Neural crest cell (in vitro differentiated cells): ENCODE measurements at places on chromosomes 2 and 18. TPM values are rescaled to one million over a fixed set of nuclear protein-coding genes. Genes with fewer than 3 reads are reported as not detected.
A peak's percentile ranks its signal among the peaks of the same experiment; 100 is the strongest.

- DNase-seq = no peak
Observed at GRCh38 chr2:43131051-43131889, 95.1 kb downstream of the ZFP36L2 start.

Gene STPG4
- 0.26 and 0.34 TPM in 2 replicates for total RNA-seq

DNA sequence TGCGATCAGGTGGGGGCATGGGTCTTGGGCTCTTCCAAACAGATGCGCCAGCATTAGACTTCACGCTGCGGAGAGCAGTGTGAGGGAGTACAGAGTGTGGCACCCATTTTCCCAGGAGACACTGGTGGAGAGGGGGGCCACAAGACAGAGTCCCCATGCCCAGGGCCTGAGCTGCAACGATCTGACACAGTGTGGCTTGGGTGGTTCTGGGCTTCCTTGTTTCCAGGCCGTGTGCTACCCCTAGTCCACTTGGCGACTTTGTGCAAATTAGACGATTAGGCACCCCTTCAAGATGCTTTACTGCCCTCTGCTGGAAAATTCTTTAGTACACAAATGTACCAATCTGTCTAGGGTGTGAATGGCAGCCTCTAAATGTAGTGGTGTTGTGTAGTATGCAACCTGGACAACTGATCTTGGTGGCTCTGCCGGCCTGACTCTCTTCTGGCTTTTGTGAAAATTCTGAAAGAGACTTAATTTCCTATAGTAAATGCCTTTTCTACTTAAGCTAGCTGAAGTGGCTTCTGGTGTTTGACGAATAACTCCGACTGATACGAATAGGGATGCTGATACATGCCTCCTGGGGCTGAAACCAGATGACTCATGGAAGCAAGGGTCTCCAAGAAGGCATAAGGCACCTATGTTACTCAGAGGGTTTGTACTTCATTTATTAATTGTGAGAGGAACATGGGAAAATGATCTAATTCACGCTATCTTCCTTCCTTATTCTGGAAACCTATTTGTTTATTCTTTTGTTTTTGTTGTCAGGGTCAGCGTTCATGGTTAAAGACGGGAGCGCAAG lies 92.3 kb upstream of the SMAD2 start:
- no peak for DNase-seq

DNA sequence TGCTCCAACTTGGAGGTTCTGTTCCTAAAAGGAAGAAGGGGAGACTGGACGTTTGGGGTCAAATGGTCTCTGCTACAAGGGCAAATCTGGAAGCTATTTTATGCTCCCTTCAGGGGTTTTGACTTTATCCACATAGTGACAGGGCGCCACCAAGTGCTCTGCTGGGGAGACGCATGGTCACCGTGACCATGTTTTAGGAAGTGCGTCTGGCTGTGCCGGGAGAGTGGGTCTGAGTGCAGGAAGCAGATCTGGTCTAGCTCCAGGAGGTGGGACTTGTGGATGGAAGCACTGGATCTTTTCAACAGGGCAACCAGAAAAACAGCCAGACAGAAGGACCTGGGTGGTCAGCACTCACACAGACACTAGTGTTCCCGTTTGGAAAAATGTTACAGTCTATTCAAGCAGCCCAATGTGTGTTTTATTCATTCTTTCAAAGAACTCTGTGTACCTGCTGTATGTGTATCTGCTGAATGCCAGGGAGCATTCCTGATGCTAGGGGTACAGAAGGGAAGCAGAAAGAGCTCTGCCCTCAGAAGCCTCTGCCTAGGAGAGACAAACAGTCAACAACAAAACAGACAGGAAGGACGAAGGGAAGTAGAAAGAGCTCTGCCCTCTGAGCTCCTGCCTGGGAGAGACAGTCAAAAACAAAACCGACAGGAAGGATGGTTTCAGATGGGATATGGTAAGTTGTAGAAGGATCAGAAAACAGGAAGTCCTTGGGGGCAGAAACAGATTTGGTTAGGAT lies 14.3 kb downstream of the IMPA2 start:
- peak; percentile 49 for DNase-seq

DNA sequence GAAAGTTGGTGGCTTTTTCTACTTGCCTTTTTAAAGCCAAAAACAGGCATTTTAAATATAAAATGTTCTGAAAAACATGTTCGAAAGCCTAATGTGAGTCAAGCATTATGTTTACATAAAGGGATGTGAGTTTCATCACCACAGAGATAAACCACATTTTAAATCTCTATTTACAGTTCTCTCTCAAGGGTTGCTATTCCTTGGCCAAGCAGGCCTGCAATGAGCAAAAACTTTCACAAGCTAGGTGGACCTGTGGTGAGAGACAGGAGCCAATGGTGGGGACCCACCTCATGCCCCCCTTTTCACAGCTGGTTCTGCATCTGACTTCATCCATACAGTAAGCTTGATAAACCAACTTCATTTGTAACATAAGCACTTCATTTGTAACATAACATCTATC lies 65.1 kb downstream of the CUL3 start:
- DNase-seq = no peak

DNA sequence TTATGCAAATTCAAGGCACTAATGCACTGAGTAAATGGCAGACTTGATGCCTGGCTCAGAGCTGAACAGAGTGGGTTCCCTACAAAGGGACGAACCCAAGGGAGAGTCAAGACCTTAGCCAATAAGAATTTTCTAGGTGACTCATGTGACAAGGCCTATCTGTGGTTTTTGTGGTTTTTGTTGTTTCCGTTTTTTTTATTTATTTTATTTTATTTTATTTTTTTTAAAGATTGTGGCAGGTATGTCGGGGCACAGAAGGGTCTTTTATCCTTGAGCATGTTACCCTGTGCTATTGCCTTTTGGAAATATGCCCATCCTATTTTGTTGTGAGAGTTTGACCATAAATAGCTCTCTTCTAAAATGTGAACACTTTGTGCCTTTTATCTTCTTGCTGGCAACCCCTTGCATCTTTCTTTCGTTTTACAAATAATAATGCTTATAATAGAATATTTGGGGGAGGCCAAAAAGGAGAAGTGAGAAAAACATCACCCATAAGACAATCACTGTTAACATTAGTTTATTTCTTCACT lies 113.4 kb upstream of the AQP4 start:
- no peak for DNase-seq

DNA sequence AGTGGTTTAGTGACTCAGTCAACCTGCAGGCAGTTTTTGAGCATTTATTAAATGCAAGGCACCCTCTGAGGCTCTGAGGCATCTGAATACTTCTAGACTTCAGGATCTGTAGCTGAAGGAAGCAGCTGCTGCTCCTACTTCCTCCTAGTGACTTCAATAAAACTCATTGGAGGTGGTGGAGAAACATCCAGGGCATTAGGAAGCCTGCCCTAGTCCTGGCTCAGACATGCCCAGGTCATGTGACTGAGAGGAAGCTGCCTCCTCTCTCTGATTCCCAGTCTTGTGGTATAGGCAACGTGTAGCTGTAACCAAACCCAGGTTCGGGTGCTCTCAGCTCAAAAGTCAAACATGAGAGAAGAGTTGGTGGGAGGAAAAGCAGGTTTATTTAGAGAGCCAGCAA lies 287.2 kb upstream of the GYPC start:
- DNase-seq = no peak

DNA sequence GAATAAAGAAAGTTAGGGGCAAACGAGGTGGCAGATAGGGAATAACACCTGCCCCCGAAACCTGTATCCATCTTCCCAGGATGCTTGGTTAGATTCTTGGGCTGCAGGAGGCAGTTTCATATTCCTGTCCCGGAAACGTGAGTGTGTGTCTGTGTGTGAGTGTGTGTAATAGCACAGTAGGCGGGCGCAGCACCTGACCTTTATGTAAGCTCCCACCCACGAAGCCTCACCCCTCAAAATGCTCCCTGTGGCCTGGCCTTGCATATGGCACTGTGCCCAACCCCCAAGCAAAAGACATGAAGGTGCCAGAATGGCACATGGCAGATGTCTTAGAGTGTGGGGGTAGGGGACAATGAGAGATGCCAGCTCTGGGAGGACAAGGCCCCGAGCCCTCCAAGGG lies 48.9 kb downstream of the EFR3B start:
- no peak for DNase-seq

DNA sequence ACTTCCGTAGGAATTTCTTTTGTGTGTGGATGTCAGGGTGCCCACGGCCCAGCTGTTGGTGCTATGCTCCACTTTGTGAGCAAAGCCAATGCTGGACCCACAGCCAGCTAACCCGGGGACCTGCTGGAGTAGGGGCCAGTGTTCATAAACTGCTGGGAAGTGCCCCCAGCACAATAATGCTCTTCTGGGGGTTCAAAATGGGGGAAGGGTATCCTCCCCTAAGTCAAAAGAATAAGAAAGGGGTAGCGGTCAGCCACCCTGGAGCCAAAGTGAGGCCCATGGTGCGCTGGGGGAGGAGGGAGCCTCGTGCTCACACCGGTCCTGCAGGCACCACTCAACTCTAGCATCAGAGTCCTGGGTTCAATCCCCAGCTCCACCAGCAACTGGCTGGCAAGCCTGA lies 115.8 kb upstream of the NPAS2 start:
- DNase-seq = no peak

DNA sequence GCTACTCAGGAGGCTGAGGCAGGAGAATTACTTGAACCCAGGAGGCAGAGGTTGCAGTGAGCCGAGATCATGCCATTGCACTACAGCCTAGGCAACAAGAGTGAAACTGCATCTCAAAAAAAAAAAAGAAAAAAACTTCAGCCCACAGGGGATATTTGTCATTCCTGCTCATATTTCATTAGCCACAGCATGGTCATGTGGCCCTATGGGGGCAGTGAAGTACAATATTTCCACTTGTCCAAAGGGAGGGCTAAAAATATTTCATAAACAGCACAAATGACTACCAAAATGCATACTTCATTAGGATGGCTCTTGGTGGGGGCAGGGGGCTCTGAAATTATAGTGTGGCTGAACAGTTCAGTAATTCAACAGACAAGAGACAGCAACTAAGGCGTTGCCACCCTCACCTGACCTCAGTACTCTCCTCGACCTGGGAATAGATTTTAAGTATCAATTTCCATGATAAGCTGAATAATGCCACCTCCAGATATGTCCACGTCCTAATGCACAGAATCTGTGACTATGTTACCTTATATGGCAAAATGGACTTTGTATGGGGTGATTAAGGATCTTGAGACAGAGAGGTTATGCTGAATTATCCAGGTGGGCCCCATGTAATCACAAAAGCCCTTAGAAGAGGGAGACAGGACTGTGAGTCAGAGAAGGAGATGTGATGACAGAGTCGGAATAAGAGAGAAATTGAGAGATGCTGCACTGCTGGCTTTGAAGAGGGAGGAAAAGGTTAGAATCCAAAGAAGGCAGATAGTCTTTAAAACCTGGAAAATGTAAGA lies 158.2 kb upstream of the CRIM1 start:
- no peak for DNase-seq

Gene TCF4
- total RNA-seq = 82.5 and 89.9 TPM in 2 replicates

GRCh38 chr2:189549449-189549832 lies 31.1 kb downstream of the SLC40A1 start:
- no peak for DNase-seq

- DNase-seq = no peak
Observed at GRCh38 chr2:237061356-237061755, 24.3 kb upstream of the COPS8 start.

Gene CERKL
- 0.23 and 0.28 TPM in 2 replicates for total RNA-seq

DNA sequence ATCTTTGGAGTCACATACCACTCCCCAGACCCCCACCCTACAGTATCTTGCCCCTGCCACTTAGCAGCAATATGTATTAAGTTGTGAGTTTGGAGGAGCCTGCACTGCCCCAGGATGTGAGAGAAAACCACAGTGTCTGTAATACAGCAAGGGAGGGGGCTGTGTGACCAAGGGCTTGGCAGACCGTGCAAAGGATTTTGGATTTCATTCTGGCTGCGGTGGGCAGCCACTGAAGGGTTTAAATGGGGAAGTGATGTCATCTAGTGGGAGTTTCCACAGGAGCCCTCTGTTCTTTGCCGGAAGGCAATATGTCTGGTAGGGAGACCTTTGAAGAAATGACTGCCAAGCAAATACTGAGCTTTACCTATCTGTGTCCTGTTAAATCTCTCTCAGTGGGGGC lies 202.4 kb downstream of the FHOD3 start:
- no peak for DNase-seq

GRCh38 chr2:227826019-227826521 lies 12.4 kb downstream of the CCL20 start:
- DNase-seq = no peak

- DNase-seq = no peak
Observed at GRCh38 chr2:33018271-33018670, 71.5 kb downstream of the LTBP1 start.

DNA sequence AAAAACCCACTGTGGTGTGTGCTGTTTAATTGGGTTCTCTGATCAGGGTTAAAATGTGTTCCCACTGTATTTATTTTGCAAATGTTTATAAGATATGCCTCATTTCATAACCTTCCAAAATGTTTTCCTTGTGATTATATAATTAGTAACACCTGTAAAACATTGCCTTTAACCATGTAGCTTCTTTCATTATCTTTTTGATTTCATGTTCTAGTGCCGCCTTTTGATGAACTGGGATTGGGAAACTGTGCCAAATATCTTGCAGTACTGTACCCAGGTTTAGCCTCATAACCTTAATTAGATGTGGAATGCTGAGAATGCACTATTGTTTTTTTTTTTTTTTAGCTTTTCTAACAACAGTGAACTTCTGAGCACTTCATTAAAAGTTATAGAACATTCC lies 96.9 kb downstream of the TANC1 start:
- no peak for DNase-seq

Gene VIL1
- not detected in 2 replicates for total RNA-seq

Gene C2orf80
- 0.73 and 1.0 TPM in 2 replicates for total RNA-seq
